CD4-positive, alpha-beta T cell treated with Interleukin-1 beta for 1 hour (primary cell): ENCODE measurements at places on chromosomes 4 and X.
A peak's percentile ranks its signal among the peaks of the same experiment; 100 is the strongest.

DNA sequence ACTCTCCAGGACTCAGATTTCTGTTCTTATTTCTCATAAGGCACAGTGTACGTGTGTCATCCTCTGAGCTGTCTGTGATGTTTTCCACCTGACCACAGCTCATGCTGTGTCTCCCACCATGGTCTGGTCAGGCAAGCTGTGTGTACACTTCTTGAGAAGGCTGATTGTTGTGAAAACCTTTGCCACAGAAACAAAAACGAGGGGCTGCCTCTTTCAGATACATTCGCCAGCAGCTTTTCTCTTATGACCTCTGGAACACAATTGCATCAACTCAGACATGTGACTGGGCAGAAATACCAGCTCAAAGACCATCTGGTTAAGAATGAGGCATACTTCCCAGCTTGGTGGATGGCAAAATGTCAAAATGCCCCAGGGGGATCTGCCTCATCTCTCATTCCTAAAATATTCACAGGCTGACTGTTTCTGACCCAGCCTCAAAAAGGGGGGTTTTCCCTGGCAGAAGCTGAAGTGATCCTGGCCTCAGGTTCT is 46.1 kb downstream of the PGRMC2 start:
- DNase-seq: no peak

GRCh38 chr4:174828845-174829701 is at the start of gene GLRA3:
Gene GLRA3, minus strand, starts transcription at chr4:174829247. Its CDS starts 436 bp downstream, at chr4:174828811.
- no peak for DNase-seq

GRCh38 chr4:184722798-184723197 is 11.1 kb downstream of the CENPU start:
- no peak for DNase-seq

GRCh38 chr4:186030399-186030775 is 38.6 kb upstream of the TLR3 start:
- no peak for DNase-seq

DNA sequence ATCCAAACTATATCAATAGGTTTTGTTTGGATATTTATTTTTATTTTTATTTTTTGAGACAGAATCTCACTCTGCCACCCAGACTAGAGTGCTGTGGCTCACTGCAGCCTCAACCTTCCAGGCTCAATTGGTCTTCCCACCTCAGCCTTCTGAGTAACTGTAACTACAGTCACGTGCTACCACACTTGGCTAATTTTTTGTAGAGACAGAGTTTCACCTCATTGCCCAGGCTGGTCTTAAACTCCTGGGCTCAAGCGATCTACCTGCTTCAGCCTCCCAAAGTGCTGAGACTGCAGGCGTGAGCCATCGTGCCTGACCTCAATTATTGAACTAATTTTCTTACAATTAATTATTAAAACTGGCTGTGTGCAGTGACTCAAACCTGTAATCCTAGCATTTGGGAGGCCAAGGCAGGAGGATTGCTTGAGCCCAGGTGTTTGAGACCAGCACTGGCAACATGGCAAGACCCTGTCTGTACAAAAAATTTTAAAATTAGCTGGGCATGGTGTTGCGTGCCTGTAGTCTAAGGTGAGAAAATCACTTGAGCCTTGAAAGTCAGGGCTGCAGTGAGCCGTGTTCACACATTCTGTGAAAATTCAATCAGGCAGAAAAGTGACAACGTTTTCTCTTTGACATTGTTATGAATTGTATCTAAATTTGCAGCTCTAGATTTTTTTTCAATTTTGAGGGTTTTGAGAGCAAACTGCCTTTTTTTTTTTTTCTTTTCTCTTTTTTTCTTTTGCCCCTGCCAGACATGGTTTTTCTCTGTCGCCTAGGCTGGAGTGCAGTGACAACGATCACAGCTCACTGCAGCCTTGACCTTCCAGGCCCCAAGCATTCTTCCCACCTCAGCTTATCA is 66.0 kb downstream of the UBE2K start:
- DNase-seq: no peak

GRCh38 chr4:171954650-171955049 is 141.4 kb downstream of the GALNTL6 start:
- no peak for DNase-seq

GRCh38 chr4:36029951-36030350 is 214.4 kb downstream of the ARAP2 start:
- DNase-seq: no peak

DNA sequence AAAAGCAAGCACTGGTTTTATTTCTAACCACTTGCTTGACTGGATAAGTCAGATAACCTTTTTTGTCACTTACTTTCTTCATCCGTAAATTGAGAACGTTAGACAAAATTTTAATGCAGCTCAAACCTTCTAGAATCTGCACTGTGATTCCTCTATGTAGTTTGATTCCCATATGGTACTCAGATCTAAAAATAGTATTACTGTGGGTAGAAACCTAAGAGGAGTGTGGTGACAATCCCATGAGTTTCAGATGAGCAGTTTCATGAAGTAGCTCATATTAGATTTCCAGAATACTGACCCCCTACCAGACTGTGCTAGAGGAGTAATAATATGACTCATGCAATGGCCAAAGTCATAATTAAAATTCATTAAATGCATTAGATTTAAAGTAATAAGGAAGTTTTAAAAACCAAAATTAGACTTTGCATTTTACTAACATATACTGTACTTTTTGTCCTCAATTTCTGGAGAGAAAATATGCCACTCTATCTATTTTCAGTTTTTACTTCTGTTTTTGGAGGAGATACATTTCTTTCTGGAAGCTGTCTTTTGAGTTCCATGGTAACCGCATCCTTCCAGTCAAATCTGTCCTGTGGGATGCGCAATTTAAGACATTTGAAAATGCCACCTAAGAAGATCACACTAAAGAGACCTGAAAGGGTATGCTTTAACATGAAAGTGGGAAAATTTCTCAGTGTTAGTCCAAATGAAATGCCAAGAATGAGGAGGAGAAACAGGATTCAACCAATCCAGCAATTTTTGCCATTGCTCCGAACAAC is 64.1 kb upstream of the GPM6A start:
- DNase-seq: no peak

DNA sequence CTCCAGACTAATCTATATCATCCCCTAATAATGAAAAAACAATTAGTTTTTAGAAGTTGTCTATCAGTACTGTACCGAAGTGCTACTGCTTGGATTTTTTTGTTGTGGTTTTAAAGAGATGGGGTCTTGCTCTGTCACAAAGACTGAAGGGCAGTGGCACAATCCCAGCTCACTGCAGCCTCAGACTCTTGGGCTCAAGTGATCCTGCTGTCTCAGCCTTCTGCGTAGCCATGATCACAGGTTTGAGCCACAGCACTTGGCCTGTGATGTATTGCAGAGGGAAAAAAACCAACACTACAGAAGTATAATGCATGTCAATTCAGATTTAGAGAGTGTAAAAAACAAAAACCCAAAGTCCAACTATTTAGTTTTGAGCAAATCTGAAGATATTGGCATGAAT is 875.0 kb downstream of the ADGRL3 start:
- no peak for DNase-seq

DNA sequence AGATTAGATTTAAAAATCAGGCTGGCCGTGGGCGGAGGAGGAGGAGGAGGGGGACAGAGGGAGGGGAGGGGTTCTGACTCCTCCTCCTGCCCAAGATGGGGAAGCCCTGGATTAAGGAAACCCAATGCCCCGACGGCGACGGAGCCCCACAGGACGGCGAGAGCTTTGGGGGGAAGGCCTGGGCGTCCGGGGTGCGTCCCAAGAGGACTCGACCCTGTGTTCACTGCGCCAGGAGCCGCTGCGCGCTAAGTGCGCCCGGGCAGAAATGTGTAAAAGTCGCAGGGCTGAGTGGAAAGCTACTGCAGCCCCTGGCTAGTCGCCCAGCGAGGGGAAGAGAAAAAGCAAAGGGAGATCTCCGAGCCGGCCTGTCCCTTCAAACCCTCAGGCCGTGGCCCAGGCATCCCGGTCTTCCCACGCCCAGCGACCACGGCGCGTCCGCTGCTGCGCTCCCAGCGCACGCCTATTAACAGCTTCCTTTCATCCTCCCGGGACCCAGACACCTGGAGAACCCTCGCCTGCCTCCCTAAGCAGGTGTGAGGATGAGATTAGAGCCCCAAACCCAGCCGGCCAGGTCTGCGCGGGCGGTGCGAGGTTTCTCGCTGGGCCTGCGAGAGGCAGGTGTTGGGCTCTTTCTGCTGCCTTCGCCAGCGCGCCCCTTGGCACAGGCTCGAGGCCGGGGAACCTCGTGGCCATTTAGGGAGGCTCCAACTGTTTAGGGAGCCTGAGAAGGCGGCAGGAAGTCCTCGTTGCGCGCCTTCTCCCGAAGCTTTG is 1.4 kb upstream of the RPS6KA3 start:
- peak; percentile 22 for DNase-seq

- DNase-seq: no peak
Observed at GRCh38 chr4:45324455-45325417, 598.4 kb upstream of the GNPDA2 start.

DNA sequence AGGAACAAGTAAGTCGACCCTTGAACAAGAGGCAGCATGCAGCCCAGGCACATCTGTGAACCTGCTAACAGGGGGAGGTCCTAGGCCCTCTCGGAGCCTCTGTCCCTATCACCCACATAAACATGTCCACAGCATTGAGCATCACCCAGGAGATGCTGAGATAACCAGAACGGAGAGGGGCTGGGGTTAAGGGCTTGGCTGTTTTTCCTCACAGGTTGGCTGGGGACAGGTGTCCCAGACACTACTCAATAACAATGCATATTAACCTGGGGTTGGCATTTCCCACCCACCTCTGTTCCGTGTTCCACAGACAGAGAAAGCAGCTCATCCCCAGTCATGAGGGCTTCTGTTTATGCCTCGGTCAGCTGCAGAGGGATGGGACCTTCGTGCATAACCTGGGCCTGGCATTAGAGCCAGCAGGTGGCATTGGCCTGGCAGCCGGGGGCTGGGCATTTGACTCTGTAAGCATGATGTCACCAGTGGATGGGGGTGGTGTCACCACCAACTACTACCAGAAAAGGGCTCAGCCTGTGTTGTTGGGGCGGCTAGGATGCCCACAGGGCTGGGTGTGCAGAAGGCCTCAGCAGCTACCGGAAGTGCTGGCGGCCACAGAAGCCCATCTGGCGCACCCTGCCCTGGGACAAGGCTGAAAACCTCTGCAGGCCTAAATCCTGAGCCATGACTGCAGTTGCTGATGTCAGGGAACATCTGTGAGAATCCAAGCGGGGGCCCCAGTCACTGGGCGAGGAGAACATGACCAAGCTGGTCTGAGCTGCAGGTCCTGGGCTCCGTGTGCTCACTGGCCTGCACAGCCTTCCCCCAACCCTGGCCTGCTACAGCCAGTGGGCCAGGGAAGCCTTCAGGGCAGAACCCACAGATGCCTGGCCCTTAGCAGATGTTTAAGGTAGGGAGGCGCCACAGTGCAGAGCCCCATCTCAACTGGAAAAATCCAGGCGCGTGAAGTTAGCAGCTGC is 351.4 kb downstream of the NR3C2 start:
- DNase-seq: no peak

- DNase-seq: peak; percentile 46
Observed at GRCh38 chr4:76199664-76200211, 13.9 kb downstream of the SCARB2 start.

GRCh38 chr4:105145903-105146275 is 787 bp upstream of the TET2 start:
- DNase-seq: peak; percentile 27

GRCh38 chr4:26310264-26310663 is 10.6 kb upstream of the RBPJ start:
- no peak for DNase-seq

GRCh38 chr4:169741569-169741968 is 16.2 kb downstream of the HPF1 start:
- no peak for DNase-seq

DNA sequence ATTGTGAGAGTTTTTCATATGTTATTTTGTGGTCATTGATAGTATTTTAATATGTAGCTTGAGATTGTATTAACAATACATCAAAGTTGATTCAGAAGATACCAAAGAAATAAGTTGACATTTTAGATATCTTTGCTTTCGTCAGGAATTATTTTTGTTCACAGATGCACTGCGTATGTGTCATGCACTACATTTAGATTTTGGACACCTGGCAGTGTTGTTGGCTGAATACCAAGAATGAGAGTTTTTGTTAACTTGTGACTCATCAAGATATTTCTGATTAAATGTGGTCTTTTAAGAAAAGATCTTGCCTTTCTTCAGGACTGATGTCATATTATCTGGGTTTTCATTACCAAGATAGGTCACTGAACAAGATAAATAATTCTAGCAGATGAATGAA is 633.4 kb downstream of the CENPC start:
- DNase-seq: no peak

- DNase-seq: no peak
Observed at GRCh38 chr4:7593646-7594412, 159.1 kb upstream of the PSAPL1 start.

DNA sequence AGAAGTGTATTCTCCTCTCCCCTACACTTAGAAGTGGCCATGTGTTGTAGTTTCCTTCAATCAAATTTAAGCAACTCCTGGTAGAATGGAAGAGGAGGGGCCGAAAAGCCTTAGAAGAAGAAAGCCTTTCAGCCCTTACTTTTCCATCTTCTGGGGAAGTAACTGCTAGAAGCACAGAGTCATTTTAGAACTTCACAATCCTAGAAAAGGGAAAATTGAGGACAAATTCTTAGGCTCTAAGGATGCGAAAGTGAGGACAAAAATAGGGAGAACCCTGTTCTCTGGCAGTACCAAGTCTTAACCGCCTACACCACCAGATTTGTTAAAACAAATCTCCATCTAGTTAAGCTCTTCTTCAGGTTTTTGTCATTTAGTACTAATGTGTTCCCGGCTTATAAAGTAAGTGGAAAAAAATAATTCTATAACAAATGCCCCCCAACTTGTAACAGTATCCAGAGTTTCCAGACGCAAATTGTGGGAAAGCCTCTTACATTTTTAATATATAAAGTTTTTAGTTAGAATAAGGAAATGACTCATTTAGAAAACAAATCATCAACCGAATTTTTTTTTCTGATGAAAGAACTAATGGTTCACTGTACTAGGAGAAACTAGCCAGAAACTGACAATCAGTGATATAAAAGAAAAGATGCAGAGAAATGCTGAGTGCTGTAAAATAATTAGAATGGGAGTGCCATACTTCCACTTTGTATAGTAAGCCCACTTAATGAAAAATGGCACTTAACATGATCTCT is 76.0 kb downstream of the ARAP2 start:
- no peak for DNase-seq

DNA sequence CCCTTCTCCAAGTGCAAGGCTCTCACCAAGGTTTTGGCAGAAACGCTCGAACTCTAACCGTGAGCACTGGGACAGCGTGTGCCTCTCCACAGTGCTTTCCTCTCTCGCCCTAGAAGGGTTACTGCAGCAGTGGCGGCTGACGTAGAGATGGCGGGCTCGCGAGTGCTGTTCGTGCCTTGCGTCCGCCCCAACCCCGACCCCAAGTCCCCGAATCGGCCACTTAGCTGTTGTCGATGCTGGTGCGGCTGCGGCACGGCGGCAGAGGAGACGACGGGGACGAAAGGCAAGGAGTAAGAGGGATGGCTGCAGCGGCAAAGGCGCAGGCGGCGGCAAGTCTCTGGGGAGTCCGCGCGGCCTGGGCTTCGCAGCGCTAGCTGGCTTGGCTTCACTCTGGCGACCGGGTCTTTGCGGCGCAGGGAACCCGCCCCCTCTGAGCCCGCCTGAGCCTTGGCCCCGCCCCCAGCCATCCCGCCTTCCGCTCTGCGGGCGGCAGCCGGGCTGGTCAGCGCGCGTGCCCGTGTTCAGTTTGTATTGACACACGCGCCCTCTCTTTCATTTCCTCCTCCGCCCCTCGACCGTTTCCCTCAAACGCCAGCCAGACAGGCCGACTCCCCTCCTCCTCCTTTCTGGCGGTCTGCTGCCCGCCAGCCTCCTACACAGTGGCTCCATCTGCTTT is at the start of gene SPIN4:
Gene SPIN4, minus strand, starts transcription at position 392 of the 676 bp plus-strand sequence. CDS start 513 bp downstream, outside the sequence.
- DNase-seq: peak; percentile 78
